ENCODE measurements at places on chromosomes 4 and X. TPM values are rescaled to one million over a fixed set of nuclear protein-coding genes. Genes with fewer than 3 reads are reported as not detected.
A peak's percentile ranks its signal among the peaks of the same experiment; 100 is the strongest.

RAB9B gene
- 0.97 TPM for total RNA-seq

GPRASP1 gene
- total RNA-seq, result 0.69 TPM

DIPK2B gene
- total RNA-seq, result not detected

CXCL10 gene
- total RNA-seq, result 0.86 TPM

RTL3 gene
- total RNA-seq, result not detected

SSX1 gene
- not detected for total RNA-seq

VEGFD gene
- 1.1 TPM for total RNA-seq

GUCY1A1 gene
- 1.4 TPM for total RNA-seq

NHS gene
- total RNA-seq, result 1.1 TPM

RHOH gene
- total RNA-seq, result not detected

PAGE4 gene
- not detected for total RNA-seq

PPP4R3C gene
- 0.74 TPM for total RNA-seq

LRIT3 gene
- total RNA-seq, result not detected

L1CAM gene
- total RNA-seq, result 7.4 TPM

CT45A2 gene
- total RNA-seq, result 0.69 TPM

GRCh38 chr4:951186-951585 is 18.9 kb downstream of the TMEM175 start:
- DNase-seq, result no peak

- DNase-seq, result peak; percentile 30
Observed at GRCh38 chr4:53620956-53621355, 29.7 kb upstream of the LNX1 start.

DNA sequence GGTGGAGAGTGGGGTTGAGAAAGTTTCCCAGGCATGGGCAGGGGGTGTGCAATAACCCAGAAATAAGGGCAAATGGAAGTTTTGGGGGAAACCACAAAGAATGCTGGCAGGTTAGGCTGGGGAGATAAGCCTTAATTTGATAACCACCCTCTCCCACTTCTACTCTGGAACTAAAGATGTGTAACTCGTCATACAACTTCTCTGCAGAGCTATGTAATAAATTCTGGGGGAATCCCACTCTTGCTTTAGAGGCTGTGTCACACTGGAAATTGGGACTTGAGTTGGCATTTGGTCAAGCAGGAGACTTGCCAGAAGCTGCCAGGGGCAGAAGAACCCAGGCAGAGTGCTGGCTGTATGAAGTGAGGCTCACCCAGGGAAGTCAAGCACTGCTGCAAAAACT is 170.9 kb upstream of the CPEB2 start:
- DNase-seq, result no peak

- DNase-seq, result no peak
Observed at GRCh38 chr4:113173126-113173792, 123.8 kb downstream of the ANK2 start.

DNA sequence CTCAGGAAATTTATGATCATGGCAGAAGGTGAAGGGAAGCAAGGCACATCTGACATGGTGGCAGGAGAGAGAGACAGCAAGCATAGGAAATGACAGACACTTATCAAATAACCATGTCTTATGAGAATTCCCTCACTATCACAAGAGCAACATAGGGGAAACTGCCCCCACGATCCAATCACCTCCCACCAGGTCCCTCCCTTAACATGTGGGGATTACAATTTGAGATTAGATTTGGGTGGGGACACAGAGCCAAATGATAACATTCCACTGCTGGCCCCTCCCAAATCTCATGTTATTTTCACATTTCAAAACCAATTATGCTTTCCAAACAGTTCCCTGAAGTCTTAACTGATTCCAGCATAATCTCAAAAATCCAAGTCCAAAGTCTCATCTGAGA is 8.2 kb upstream of the TMA16 start:
- DNase-seq, result no peak

DNA sequence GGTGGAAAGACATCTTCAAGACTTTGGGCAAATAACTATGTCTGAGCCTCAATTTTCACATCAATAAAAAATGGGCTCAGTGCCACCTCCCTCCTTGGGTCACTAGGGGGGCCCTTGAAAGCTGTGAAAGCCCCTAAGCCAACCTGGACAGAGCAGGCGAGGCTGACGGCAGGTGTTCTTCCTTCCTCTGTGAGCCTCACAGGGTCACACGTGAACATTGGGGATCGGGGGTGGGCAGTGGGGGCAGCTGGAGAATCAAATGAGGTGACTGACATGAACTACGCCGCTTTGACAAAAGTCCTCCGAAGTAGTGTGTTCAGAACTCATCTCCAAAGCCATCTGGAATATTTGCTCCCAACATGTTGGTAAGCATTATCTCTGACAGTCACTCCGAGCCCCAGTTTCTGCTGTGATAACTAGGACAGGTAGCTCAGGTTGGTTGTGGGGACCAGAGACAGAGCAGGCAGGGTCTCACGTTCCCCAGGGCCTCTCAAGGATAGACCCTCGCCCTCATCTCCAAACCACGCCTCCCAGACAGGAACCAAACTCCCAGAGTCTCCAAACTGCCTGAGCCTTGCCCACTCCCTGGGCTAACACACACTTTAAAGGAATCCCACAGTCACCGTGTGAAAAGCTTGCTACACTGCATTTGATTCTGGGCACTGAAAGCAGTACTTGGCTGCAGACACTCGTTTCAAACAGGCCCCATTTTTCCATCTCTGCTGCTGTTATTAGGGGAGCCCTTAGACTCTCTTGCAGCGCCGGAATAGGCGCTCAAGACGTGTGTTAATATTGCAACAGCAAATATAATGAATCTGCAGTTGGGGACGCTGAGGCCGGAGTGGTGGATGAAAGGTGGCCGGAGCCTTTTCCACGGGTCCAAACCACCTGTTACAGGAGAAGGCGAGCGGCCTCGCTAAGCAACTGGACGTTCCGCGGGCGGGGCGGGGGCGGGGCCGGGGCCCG is 717 bp upstream of the WFS1 start:
- DNase-seq, result no peak

DNA sequence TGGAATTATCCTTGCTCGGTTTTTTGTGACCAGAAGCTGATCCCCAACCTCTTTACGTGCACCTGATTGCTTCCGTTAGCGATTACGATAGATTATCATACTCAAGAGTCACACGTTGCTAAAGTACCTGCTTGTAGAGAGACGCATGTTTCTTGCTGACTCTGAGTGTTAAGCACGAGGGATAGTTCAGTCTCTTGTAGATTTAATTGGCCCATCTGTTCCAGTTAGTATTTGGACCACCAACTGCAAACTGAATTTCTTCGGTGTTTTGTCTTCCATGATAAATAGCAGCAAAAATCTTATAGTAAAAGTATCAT is 516 bp upstream of the COX18 start:
- DNase-seq, result no peak

GRCh38 chr4:137740141-137740540 is 207.8 kb upstream of the PCDH18 start:
- no peak for DNase-seq

DNA sequence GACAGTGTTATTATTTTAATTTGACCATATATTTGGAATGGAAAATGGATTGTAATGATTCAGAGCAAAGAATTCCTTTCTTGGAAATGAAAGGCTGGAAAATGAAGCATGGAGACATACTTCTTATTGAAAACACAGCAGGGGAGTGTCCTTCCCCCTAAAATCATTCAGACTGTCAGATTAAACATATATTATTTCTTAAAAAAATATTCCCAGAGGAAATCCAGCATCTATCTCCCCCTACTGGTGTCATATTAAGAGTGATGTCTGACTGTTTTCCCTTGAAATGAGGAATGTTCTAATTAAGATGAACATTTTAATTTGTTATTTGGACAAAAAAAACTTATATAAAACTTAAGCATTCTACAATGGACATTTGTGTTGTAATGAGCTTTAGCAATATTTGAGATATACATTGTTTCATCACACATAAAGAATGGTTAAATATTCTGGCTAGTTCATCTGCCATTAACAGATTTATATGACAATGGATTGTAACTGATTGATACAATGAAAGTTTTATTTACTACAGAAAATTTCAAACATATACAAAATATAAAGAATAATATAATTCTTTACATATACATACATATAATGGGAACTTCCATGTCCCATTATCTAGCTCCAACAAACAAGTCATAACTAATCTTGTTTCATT is 264.6 kb downstream of the SPRY1 start:
- no peak for DNase-seq

GRCh38 chr4:39341075-39341725 is 25.0 kb downstream of the RFC1 start:
- DNase-seq, result no peak

DNA sequence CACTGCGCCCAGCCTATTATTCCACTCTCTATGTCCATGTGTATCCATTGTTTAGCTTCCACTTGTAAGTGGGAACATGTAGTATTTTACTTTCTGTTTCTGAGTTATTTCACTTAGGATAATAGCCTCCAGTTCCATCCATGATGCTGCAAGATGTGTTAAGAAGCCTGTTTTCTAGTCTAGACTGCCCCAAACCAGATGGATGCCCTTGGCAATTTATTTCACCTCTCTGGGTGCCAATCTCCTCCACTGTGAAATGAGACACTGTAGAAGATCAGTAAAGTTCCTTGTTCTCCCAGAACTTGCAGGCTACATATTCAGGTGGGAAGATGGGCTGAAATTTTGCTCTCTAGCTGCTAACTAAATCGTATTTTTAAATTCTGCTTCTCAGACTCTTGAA is 72.8 kb downstream of the TSPAN5 start:
- no peak for DNase-seq

DNA sequence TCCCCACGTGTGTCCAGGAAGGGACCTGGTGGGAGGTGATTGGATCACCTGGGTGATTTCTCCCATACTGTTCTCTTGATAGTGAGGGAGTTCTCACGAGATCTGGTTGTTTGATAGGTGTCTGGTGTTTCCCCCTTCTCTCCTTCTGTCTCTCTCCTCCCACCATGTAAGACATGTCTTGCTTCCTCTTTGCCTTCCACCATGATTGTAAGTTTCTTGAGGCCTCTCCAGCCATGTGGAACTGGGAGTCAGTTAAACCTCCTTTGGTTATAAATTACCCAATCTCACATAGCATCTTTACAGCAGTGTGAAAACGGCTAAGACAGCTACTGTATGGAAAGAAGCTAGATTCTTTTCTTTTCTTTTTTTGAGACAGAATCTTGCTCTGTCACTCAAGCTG is 21.6 kb upstream of the FGG start:
- no peak for DNase-seq

DNA sequence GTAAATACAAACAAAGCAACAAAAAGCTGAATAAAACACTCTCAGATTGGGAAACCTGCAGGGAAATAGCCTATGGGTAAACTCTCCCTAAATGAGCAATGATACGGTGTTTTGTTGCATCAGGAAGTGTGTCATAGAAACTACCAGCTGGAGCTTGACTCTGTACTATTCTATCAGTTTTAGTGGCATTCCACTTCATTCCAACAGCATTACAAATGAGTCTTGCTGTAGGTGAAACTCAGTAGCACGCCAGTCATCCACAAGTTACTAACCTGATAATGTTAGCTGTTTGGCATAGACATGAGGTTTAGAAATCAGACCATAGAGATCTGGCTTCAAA is 24.9 kb downstream of the FGFBP1 start:
- peak; percentile 88 for DNase-seq

DNA sequence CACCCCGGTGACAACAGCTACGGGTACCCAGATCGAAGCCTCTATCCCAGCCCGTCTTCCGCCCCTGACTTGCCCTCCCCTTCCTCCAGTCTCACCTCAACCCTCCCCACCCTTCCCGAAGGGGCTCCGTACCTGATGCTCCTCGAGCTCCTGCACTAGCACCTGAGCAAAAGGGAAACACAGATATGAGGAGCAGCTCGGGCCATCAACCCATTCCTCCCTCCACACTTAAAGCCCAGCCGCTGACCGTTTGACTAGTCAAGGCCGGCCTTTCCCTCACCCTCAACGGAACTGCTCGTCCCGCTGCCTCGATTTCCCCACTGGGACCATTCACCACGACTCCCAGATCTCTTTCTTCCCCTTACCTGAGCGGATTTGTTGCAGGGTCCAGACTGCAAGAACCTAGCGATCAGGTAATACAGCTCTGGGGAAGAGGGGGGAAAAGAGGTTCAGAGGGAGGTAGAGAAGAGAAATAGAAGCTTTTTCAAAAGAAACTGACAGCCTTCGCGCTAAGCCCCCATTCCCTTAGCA is 731 bp downstream of the BRWD3 start:
- peak; percentile 7 for DNase-seq

DNA sequence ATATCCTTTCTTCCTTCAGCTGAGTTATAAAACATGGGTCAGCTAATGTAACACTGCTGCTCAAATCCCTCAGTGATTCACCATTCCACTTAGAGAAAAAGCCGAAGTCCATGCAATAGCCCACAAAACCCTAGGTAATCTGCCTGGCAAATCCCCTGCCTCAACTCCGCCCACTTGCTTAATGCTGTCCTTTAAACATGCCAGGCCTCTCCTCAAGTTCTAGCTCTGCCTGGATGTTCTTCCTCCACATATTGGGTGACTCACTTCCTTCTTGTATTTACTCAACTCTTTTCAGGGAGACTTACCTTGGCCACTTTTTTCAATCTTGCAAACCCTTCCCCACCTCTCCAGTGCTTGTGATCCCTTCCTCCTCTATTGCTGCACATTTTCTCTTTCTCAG is 89.8 kb downstream of the EMCN start:
- DNase-seq, result no peak

GRCh38 chr4:41692717-41693345 is 55.7 kb downstream of the PHOX2B start:
- DNase-seq, result peak; percentile 57

DNA sequence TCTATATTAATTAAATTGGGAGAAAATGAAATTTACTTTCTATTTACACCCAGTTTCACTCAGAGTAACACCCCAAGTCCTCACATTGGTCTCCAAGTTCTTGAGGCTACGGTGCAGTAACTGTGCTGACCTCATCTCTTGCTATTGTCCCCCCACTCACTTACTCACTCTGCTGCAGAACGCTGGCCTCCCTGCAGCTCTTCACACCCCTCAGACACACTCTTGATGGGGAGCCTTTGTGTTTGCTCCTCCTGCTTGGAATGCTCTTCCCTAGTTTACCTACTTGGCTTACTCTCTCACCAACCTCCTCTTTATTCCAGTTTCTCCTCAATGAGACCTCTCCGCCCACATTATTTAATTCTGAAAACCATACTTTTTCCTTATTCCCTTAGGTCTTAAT is 22.2 kb upstream of the SPARCL1 start:
- DNase-seq, result no peak

DNA sequence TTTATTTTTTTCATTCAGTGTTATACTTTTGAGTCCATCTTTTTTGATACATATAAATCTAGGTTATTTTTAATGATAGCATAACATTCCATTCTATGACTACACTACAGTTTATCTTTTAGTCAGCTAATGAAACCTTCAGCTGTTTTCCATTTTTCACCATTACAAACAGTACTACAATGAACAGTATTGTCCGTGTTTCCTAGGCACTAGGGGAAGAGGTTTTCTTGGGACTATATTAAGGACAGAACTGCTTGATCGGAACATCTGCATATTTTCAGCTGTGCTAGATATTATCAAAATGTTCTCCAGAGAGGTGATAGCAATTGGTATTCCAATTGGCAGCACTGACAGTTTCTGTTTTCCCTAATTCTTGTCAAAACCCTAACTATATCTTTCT is 44.3 kb upstream of the HCCS start:
- DNase-seq, result no peak

GRCh38 chr4:7187168-7187535 is 5.2 kb upstream of the SORCS2 start:
- no peak for DNase-seq

- no peak for DNase-seq
Observed at GRCh38 chr4:48195853-48196252, 61.8 kb upstream of the TXK start.

GRCh38 chr4:52014903-52015302 is 5.3 kb downstream of the LRRC66 start:
- DNase-seq, result no peak
